Vagina (tissue), 2 donors: ENCODE measurements at places on chromosomes 5 and 9. TPM values are rescaled to one million over a fixed set of nuclear protein-coding genes. Genes with fewer than 3 reads are reported as not detected.

- no peak for DNase-seq
Observed at GRCh38 chr9:2017331-2018161, 2.4 kb downstream of the SMARCA2 start.

DNA sequence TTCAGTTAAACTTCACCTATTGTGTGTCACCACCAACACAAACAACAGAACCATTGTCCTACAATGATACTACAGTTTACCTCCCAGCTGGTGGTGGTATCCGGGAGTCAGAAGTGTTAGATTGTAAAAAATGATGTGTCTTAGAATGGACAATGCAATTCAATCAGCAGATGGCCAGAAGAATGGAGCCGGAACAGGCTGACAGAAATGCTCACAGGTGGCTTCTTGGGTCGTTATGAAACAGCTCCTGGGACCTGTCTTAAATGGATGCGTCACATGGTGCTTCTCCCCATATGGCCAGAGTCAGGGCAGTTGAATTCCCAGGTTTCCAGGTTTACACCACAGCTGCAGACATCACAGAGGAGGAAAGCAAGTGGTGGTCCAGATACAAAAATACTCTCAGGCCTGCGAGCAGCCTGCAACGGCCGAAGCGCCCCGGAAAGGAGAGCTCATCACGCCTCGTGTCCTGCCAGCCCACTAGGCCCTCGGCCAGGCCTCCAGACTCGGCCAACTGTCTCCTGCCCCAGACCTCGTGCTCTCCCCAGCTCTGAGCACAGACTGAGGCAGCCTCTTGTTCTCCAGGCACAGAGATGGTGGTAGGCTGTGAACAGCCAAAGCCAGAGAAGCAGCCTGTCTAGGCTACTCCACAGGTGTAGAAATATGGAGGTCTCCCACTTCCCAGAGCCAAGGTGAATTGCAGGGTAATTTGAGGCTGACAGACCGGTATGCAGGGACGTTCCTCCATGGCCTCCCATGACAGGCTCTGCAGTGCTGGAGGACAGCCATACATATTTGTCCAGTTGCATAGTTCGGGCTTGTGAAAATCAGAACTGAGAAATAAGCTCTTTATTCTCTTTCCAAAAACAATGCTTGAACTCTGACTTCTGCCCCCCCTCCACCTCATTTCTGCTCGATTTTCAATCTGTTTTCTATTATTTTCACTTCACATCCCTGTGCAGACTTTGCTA, 98.5 kb upstream of the SPATA31C2 start:
- DNase-seq: no peak

- DNase-seq: no peak
Observed at GRCh38 chr5:58043032-58043945, 416.6 kb downstream of the PLK2 start.

DNA sequence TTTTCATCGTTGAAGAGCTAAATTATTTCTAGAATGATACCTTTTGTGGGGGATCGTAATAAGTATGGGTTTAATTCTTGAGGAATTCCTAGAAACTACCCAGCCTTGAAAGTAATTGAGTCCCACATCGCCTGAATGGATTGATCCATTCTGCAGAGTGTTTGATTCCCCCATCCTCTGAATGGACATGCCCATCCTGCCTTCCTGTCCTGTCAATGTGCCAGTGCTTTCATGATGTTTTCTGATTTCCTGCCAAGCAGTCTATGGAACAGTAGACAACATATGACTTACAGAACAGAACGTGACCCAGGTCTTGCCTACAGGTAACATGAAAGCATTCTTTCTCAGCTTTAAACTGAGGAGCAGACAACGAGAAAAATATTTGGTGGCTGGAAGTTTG, 319.2 kb downstream of the DRD1 start:
- DNase-seq: peak; percentile 22

DNA sequence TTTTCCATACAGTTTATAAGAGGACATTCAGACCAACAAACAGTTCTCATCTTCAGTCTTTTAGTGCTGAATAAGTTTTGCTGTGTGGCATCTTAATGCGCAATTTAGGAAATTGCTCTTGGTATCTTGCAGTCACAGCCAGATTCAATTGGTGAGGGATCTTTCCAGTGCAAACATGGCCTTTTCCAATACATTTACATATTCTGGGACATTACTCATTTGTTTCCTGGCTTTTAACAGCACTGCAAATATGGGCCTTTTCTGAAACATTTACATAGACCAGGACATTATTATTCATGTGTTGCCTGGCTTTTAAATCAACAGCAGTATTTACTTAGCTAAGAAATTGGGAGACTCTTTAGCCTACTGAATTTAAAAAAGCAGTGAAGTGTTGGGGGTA, 22.7 kb downstream of the ANKRD33B start:
- DNase-seq: no peak

DNA sequence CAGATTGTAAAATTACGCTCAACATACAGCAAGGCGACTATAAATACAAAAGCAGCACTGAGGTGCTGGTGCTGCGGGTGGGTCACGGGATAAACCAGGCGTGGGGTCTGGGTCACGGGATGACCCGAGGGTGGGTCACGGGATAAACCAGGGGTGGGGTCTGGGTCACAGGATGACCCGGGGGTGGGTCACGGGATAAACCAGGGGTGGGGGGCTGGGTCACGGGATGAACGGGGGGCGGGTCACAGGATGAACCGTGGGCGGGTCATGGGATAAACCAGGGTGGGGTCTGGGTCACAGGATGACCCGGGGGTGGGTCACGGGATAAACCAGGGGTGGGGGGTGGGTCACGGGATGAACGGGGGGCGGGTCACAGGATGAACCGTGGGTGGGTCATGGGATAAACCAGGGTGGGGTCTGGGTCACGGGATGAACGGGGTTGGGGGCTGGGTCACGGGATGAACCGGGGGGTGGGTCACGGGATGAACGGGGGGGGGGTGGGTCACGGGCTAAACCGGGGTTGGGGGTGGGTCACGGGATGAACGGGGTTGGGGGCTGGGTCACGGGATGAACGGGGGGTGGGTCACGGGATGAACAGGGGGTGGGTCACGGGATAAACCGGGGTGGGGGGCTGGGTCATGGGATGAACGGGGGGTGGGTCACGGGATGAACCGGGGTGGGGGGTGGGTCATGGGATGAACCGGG, 30.2 kb upstream of the SLC9A3 start:
- no peak for DNase-seq

- DNase-seq: no peak
Observed at GRCh38 chr9:36873247-36873875, 160.7 kb downstream of the PAX5 start.

GRCh38 chr5:135318924-135319323, 80.1 kb downstream of the MACROH2A1 start:
- no peak for DNase-seq

DNA sequence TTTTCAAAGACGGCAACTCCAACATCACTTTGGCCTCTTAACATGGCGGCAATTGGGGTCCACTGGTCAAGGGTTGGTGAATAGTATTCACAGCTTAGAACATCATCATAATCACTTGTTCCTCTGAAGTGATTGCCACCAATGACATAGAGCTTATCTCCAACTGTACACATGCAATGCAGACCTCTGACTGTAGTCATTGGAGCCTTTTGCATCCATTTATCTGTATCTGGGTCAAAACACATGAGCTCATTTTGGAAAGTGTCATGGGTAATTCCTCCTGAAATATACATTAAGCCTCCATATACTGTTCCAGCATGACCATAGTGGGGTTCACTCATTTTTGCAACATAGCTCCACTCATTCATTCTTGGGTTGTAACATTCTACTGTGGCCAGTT, 2.0 kb downstream of the KLHL9 start:
- no peak for DNase-seq

GRCh38 chr5:147240266-147240985, 5.6 kb downstream of the STK32A start:
- DNase-seq: no peak

GRCh38 chr5:38265546-38266179, 7.3 kb downstream of the EGFLAM start:
- no peak for DNase-seq

DNA sequence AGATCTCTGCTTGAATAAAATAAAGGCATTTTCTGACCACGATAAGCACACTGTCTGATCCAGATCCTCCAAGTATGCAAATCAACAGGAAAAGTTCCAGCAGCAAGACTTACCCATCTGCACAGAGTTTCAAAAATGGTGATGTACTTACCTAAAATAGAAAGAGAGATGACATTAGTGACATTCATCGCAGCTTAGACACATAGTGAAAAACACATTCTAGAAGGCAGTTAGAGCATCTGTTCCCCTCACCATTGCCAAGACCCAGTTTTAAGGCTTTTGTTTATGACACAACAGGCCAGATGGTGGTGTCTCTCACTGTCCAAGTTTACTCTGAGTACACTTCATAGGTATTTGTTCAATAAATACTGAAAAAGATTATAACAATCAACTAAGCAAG, 207.7 kb downstream of the PDE4D start:
- no peak for DNase-seq

- no peak for DNase-seq
Observed at GRCh38 chr9:78248635-78249034, 12.8 kb downstream of the CEP78 start.

DNA sequence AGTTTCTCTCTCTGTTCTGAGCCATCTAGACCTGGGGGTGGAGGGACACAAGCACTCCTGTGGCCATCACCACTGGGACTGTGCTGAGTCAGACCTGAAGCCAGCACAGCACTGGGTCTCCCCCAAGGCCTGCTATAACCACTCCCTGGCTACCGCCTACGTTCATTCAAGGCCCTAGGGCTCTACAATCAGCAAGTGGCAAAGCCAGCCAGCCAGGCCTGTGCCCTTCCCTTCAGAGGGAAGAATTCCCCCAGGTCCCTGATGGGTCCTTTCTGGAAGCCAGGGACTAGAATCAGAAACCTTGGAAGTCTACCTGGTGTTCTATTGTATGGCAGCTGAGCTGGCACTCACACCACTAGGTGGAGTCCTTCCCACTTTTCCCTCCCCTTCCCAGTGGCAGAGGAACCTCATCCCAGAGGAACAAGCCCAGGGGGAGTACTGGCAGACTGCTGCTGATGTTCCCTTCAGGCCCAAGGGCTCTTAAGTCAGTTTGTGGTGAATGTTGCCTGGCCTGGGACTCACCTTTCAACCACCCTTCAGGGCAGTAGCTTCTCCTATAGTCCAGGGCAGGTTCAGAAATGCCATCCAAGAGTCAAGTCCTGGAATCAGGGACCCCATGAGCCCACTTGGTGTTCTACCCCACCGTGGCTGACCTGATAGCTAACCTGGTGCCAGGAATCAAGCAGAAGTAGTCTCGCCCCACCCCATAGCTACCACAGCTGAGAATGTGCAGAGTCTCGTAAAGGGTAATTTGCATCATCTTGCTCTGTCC, 20.0 kb downstream of the JMY start:
- DNase-seq: peak; percentile 80

- no peak for DNase-seq
Observed at GRCh38 chr5:31194468-31194813, 955 bp downstream of the CDH6 start.

DNA sequence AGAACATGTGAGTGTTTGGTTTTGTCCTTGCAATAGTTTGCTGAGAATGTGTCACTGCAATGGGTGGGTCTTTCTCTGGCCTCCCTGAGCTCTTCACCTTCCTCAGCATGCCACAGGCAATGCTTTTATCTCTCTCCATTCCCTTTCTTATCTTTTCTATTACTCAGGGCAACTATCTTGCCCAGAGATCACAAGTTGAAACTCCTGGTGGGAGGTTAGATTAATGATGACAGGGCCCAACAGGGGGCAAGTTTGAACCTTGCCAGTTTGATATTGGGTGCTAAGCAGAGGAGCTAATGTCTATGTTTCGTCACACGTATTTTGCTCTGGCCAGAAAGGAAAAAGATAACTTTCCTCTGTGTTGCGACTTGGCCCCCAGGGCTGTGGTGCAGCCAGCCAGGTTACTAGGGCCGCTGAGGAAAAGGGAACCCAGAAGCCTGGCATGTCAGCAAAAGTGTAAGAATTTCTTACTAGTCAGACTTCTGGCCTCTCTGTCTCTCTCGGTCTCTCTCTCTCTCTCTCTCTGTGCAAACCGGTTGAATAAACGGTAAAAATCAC, 299.3 kb upstream of the POU5F2 start:
- no peak for DNase-seq

DNA sequence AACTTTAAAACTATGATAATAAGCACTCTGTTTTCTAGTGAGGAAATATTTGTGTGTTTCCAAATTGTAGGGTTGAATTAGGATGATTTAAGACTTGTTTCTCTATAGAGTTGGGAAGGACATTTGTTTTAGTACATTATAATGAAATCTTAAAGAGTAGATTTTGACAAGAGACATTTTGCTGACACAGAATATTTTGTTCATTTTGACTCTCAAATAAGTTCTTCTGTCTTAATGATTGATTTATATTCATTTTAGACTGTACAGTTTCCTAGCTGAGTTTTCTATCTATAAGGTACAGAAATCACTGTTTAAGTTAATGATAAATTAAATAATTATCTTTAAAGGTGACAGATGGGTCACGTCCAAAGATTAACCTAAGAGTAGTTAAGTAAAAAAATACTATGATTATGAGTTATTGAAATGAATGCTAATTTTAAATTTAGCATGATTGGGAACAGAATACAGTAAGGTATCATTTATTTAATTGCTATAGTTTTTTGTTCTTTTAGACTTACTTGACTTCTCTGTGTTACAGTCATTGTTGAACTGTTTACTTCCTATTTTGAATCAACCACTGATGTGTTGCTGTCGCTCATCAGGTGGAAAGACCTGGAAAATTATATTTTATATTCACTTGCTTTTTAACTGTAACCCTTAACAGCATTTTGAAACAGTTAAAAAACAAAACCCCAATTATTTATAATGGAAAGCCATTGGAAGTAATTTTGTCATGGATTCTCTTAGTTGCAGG, 19.5 kb downstream of the PBX3 start:
- DNase-seq: no peak

NIPAL4 gene
- total RNA-seq: 12.0 TPM

HRCT1 gene
- total RNA-seq: 5.4 TPM

IFNB1 gene
- total RNA-seq: not detected

RNF180 gene
- 14.0 TPM for total RNA-seq

SLC25A2 gene
- not detected for total RNA-seq

SPATA31E1 gene
- not detected for total RNA-seq
